Right lung (tissue), 10 donors: ENCODE measurements at places on chromosomes 4 and X. TPM values are rescaled to one million over a fixed set of nuclear protein-coding genes. Genes with fewer than 3 reads are reported as not detected.

- DNase-seq, result no peak
These were observed 429.7 kb downstream of the MAPK10 start for GRCh38 chr4:85929961-85930665.

DNA sequence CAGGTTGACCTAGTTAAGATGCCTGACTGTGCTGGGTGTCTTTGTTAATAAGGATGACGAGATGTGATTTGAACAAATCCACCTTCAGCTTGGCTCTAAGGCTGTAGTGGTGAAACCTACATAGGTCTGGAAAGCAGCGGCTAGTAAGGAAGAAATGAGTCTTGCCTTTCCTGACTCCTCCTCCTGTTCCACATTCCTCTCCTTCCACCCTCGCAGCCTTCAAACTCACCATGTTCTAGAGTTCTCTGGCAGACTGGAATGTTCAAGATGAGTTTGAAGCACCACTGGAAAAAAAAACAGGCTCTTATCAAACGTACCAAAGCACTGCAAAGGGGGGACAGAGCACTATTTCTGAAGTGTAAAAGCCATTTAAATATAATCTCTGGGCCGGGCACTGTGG lies 395.4 kb downstream of the BMPR1B start:
- no peak for DNase-seq

- DNase-seq, result no peak
These were observed 783.0 kb upstream of the AADAT start for GRCh38 chr4:170872794-170873193.

DNA sequence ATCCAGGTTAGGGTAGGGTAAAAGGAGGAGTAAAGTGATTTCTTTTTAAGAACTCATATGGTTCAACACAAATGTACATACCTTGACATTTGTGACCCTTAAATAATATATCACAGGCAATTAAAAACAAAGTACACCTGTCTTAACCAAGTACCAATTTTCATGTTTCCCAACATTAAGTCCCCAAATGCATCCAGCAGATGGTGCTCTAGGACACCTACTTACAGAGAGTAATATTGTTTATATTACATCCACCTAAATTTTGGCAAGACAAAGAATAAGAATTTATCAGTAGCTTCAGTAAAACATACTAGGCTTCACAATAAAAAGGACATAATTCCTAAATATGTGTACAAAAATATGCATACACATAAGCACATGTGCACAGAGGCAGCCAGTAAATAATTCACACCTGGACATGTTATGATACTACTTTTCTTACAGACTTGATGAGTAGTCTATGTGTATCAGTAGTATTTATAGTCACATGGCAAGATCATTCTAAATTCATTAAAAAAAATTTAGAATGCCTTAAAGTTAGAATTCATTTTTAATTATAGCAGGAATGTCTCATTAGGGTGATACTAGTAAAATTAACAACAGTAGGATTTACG lies 219.7 kb downstream of the DCLK2 start:
- peak; percentile 23 for DNase-seq

DNA sequence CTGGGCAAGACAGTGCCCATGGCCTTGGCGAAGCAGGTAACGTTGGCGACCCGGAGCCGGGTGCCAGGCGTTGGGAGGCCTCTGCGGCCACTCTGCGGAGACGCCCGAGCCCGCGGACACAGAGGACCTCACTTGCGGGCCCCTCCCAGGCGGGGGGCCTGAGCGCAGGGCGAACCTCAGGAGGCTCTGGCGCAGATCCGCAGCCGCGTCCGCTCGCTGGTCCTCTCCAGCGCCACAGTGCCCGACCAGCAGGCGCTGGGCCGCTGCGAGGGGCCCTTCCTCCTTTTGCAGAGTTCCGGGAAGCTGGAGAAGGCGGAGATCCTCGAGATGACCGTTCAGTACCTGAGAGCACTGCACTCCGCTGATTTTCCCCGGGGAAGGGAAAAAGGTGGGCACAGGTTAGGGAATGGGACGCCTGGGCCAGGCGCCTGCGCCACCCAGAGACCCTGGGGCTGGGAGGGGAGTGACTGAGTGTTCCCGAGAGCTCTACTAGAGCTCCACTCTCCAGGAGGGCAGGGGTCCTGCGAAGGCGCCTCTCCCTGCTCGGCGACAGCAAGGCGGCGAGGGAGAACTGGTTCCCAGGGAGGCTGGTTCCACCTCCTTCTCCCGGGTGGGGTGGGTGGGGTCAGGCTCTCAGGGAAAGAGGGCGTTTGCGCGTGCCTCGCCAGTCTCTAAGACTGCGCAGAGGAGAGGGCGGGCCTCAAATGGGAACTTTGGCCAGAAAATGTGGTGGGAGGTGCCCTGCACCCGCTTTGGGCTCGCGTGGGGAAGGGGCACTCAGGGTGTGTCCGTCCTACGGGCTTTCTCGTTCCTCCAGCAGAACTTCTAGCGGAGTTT lies 1.4 kb downstream of the HELT start:
- no peak for DNase-seq

GRCh38 chrX:16138108-16138427 lies 14.7 kb downstream of the GRPR start:
- DNase-seq, result no peak

DNA sequence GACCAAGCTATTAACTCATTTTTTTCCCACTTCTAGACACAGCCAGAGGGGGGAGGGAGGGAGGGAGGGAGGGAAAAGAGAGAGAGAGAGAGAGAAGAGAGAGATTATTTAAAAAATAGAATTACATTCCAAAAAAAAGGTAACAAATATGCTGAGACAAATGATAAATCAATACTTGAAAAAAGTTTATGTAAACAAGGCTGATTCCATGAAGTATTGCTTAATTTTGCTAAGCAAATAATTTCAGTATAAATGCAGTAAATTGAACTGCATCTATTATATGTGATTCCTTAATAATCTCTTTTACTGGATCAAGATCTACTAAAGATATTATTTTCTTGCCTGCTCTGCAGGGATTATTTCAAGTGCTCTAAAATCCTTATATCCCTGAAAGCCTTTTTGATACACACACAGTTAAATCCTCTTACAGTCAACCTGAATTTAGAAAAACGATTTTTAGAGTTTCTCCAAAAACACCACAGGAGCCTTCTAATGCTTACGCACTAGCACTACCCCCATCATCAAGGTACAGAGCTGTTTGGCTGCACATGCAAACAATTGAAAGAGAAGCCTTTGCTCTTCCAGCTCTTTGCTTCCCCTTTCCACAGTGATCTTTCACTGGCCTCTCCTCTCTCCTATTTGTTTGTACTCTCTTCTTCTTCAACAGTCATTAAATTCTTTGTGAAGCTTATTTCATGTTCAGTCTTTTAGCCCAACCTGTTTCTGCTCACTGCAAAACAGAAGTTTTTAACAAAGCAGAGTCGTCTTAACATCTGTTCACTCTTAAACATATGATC lies 426.3 kb upstream of the FAM241A start:
- no peak for DNase-seq

DNA sequence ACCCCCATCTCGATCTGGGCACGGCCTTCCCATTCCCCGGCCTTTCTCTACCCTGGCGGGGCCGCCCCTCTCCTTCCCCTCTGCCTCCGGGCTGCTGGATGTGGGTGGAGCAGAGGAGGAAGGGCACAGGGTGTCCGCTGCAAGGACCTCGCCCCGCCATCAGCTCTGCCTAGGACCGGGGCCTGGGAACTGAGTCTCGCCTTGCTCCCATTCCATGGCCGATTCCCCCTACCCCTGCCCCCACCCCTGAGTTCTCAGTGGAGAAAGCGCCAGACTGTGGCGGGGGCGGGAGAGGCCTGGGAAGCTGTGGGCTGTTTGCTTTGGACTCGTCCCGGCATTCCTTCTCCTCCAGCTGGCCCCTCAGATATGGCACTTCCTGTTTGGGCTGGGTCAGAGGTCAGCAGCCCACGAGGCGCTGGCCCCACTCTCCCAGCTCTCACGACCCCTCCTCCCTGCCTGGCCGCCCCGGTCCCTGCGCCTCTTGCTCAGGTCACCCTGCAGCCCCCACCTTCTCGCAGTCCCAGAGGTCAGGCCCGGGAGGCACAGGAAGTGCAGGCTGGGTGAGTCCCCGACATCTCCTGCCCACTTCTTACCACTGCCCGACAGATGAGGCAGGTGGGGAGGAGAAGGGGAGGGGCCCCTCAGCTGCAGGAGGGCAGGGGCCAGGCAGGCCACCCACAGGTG lies 6.4 kb upstream of the BGN start:
- no peak for DNase-seq

- DNase-seq, result peak; percentile 42
These were observed 7.7 kb downstream of the ENOX2 start for GRCh38 chrX:130895299-130895698.

GRCh38 chr4:2646396-2647149 lies 109.6 kb downstream of the TNIP2 start:
- DNase-seq, result no peak

- DNase-seq, result no peak
These were observed 711 bp downstream of the PNMA6E start for GRCh38 chrX:153400146-153401132.

GRCh38 chr4:107780665-107781064 lies 44.1 kb upstream of the SGMS2 start:
- no peak for DNase-seq

DNA sequence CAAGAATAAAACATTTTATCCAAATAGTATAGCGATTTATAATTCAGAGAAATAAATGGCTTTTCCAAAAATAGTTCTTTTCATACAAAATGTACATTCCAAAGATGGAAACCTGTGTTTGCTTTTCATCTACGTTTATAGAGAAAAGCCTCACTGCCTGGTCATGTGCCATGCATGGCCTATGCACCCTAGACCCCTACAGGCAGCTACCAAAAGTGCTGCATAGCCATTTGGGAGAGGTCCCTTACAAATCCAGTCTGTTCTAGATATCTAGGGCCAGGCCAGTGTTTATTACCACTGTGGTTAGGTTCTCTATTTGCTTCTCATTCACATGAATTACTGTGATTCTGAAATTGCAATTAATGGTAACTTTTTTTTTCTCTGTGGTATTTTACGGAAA lies 17.2 kb downstream of the HMGB2 start:
- DNase-seq, result no peak

GRCh38 chr4:76809594-76810305 lies 88.2 kb downstream of the SOWAHB start:
- no peak for DNase-seq

DNA sequence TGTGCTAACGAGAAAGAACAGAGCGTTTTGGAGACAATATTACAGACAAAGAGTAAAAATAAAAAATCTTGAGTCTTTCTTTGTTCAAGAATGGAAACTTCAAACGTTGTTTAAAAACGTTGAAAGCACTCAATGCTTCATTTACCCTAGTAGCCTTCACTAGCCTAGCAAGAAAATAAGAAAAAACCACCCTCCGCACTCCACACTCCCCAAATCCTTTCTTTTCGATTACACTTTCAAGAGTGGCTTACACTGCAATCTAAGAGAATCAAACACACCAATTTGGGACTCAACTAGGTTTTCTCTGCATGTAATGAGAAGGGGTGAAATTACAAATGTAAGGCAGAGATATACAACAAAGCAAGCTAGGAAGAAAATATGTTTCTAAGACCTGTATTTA lies 4.7 kb downstream of the TMSB4X start:
- no peak for DNase-seq

DNA sequence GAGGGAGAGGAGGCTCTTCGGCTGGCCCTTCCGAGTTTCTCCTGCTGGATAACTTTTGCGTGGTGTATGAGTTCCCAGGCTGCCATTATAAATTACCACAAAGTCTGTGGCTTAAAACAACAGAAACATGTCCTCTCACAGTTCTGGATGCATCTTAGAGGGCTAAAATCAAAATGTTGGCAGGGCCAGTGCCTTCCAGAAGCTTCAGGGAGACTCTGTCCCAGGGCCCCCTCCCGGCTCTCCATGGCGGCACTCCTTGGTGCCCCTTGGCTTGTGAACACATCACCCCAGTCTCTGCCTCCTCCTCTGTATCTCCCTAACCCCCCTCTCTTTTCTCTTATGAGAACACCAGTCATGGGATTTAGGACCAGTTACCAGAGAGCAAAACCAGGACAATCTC lies 23.3 kb upstream of the PPP2R2C start:
- no peak for DNase-seq

GRCh38 chrX:151754641-151755215 lies 20.2 kb downstream of the CNGA2 start:
- no peak for DNase-seq

GRCh38 chrX:84830836-84831235 lies 172.8 kb upstream of the APOOL start:
- DNase-seq, result peak; percentile 5

GRCh38 chrX:100874325-100874724 lies at the start of gene NOX1:
Gene NOX1, minus strand, starts transcription at chrX:100874359. Its CDS starts 220 bp downstream, at chrX:100874139.
- no peak for DNase-seq

GRCh38 chr4:71689822-71690221 lies 94.1 kb downstream of the GC start:
- no peak for DNase-seq

- no peak for DNase-seq
These were observed 9.2 kb downstream of the HOPX start for GRCh38 chr4:56671860-56672259.

GRCh38 chr4:56424697-56425514 lies 10.5 kb downstream of the PPAT start:
- no peak for DNase-seq

DNA sequence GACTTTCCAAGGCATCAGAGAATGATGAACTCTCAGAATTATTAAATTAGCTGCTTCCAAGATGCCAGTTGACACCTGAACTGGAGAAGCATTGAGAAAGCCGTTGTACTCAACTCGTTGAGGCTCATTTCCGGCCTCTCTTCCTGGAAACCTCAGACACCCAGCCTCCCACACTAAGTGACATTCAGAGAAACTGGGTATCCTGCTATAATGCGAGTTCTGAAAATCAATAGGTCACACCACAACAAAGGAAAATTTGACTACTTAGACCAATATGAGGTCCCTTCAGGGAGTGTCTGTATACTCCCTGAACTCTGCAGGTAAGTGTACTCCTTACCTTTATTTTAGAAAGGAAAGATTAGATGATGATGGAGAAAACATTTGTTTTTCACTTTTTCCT lies 51.2 kb downstream of the ENPEP start:
- no peak for DNase-seq

Gene MBNL3
- 24.3 TPM for polyA plus RNA-seq

Gene TBC1D14
- 44.6 TPM for polyA plus RNA-seq

Gene MCF2
- polyA plus RNA-seq, result 0.04 TPM

Gene AADAT
- 42.1 TPM for polyA plus RNA-seq

Gene FAM184B
- 0.33 TPM for polyA plus RNA-seq

Gene ACOX3
- 19.7 TPM for polyA plus RNA-seq

Gene MAGEE1
- polyA plus RNA-seq, result 4.6 TPM

Gene SASH3
- polyA plus RNA-seq, result 3.4 TPM

Gene SLITRK2
- 3.7 TPM for polyA plus RNA-seq

Gene HS6ST2
- 10.9 TPM for polyA plus RNA-seq
